ENCODE measurements at places on chromosomes 12 and 14.

DNA sequence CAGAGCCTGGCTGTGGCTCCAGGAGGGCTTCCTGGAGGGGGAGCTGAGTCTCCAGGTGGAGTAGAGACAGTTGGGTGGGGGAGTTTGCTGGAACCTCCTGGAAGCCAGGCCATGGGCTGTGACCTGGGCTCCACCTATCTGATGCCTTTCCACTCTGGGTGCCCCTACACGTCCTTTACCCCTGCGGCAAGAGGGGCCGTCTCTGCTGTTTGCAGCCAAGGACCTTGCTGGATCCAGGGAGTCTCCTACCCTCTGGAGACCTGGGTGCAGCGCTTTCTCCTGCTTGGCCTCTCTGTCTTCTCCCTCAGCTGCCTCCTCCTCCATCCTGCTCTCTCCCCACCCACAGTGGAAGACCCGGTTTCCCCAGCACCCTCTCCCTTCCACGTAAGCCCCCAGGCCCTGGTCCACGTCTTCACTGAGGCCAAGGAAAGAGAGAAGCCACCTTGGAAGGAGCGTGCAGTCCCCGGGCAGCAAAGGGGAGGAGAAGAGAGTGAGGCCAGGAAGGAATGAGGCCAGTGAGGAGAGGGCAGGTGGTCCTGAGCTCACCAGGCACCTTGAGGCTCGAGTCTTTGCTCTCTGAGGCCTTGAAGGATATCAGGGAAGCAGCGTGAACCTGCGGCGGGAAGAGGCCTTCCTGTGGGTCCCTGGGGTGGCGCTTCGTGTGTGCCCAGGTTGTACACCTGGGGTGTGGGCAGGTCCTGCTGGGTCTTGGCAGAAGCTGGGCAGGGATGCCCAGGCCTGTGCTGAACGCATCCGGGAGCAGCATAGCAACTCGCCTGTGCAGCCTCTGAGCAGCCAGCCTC, 294.3 kb upstream of the RTL1 start:
- DNase-seq = no peak

DNA sequence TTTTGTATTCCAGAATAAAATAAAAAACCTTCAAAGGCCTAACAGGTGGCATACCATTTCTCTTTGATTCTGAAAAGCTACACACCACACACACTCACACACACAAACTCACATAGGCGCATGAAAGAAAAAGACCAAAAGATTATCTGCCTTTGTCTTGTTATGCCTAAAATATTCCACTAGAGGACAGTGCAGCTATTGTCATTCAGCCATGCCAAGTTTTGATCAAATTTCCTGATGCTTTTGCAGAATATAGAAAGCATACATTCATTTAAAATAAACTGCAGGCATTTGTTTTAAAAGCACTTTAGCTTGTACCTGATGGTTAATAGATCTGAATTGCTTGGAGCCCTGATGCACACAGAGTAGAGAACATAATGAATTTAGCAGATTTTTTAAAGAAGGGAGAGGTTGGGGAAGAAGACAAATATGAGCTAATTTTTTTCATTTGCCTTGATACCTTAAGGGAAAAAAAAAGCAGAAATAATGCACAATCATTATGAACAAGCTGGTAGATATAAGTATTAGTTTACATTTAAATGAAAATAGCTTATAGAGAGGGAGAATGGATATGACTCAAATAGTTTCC, 1766.9 kb upstream of the SEL1L start:
- DNase-seq = no peak

DNA sequence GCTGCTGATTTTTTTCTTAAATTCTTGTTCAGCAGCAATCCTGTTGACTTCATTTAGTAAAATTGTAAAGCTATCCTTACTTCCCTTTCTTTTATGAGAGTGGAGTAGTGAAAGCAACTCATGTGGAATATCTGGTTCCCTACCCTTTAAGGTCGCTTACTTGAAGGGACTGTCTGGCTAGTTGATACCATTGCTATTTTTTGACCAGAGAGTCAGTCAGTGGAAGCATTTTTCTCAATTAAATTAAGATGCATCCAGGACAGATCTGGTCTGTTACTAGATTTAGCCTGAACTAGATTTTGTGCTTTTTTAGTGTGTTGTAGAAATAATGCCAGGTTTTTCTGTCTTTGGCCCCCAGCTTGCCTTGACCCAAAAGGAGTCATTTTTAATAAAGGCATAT, 18.0 kb downstream of the TTC8 start:
- DNase-seq = no peak

- no peak for DNase-seq
Observed at GRCh38 chr12:63838411-63838810, 6.1 kb upstream of the SRGAP1 start.

DNA sequence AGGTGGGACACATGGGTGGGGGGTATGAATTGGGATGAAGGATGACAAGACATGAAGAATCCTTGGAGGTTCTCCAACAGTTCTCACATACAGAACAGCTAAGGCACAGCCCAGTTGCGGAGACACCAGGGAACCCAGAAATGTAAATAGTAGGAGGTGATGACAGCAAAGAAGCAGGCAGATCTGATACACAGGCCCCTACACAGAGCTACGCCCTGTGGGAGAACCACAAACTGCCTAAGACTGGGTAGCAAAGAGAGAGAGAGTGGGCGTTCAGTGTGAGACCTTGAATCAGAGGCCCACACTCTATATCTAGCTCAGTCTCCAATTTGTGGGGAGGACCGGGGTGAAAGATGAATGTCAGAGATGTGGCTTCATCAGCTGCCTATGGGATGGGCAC, 9.5 kb upstream of the NUMB start:
- DNase-seq = peak; percentile 50

- DNase-seq = no peak
Observed at GRCh38 chr14:78697341-78697740, 527.2 kb downstream of the NRXN3 start.

DNA sequence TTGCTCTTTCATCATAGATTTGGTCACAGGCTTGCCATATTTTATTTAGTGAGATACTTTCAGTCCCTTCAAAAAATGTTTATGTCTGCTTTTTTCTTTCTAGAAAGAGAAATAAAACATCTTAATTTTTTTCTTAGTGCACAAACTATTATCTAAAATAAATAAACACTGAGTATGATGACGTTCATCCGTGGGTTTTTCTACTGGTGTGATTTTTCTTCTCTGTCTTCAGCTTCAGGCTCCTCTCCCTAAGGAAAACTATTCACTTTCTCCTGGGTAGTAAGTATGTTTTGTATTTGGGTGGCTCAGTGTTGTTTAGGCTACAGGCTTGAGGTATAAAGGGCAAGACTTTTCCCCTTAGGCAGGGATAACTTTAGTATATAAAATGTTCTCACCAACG, 154.7 kb downstream of the DACT1 start:
- no peak for DNase-seq

- DNase-seq = no peak
Observed at GRCh38 chr12:91361864-91362263, 179.2 kb upstream of the DCN start.

DNA sequence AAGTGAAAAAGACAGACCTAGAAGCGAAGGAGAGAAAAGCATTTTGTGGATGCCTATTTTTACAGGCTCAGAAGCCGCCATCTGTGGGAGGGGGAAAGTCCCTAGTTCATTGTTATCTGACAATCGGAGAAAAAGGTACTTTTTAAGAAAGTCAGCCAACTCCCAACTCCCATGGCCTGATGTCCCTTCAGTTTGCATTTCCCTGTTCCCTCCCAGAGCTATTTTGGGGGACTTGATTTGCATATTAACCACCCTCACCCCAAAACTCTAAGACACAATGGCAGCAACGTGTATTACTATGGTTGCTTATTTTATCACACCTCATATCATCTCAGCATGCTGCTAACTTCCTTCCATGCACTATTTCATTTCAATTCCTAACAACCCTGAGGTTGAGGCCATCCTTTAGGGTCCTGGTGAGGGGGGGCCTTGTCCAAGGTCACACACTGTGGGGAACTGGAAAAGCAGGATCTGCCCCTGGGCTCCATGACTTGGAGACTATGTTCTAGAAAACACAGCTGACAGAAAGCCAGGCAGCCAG, 18.7 kb downstream of the HVCN1 start:
- DNase-seq = peak; percentile 45

GRCh38 chr12:44774815-44775411, 101.2 kb downstream of the NELL2 start:
- peak; percentile 75 for DNase-seq

DNA sequence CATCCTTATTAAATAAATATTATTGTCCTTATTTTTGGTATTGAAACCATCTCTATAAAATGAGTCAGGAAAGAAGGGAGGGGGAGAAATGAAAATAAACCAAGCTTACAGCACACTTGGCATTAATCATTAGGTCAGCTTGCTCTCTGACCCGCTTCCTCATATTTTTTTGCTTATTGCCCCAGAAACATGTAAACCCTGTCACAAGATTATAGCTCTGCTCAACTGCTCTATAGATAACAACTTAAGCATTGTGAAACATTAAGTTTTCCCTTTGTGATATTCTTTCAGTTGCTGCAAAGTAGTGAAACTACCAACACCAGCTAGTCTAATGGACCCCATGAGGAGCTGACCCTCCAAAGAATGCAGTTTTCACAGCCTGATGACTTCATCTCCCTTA, 819.5 kb downstream of the SLC16A7 start:
- DNase-seq = no peak

GRCh38 chr14:61098721-61099120, 117.7 kb downstream of the SLC38A6 start:
- DNase-seq = no peak

DNA sequence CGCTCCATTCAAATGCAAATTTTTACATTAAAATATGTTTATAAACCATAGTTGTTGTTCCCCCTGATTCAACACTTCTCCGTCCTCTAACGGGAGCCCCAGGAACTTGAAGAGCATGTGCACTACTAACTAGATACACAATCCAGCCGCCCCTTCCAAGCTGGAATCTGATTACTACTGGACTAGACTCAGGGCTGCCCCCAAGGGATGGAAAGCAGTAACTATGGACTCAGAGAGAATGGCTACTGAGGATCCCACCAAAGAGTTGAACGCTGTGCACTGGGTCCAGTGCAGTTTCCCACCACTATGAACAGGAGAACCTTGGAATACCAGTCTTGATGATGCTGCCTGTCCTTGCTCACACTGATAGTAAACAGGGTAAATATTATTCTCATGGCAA, 48.6 kb upstream of the PCNX1 start:
- no peak for DNase-seq

- DNase-seq = no peak
Observed at GRCh38 chr14:62003701-62004100, 241.5 kb downstream of the SNAPC1 start.

GRCh38 chr12:116677202-116677661, 60.6 kb downstream of the SPRING1 start:
- DNase-seq = no peak

DNA sequence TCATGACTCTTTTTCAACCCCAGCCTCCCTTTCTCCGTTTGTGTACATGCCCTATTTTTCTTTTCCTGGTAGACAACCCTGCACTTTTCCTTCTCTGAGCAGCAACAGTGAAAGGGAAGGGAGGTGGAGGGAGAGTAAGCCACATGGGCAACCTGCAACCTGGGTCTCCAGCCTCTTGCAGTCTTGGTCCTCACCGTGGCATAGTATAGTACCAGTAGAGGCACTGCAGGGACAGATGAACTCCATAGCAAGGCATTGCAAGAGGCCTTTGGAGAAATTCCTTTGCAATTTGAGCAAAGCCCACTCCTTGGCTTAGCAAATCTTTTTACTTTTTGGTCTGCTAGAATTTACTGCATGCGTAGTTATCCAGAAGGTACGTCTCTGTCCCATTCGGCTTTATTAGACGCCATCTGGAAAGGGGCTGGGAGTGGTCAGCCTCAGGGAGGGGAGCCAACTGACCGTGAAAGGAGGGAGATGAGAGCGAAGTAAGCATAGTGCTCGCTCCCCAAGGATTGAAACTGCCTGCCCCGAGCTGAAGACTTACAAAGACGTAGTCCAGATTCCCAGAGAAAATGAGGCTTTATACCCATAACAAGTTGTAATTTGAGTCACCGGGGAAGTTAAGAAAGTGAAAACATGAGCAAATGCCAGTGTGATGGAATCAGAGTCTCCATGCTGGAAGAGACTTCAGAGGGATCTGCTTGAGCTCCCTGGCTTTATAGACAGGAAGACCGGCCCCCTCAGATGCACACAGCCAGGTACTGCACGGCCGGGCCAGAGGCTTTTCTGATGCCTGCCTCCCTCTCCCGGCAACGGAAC, 332.0 kb downstream of the CACNA1C start:
- DNase-seq = no peak

DNA sequence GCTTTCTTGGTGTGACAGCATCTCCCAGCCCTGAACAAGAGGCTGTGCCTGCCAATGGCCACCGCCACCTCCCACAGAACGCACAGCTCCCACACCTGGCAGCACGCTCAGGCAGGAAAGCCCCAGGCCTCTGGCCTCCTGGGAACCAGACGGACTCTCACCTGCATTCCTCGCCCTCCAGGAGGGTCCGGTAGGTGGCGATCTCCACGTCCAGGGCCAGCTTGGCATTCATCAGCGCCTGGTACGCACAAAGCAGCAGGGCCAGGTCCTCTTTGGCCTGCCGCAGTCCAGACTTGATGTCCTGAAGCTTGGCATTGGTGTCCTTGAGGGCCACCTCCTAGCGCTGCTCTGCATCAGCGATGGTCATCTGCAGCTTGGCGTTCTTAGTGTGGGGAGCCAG, 12.1 kb upstream of the KRT77 start:
- no peak for DNase-seq

- DNase-seq = peak; percentile 36
Observed at GRCh38 chr12:51371295-51371953, 19.8 kb downstream of the GALNT6 start.

- no peak for DNase-seq
Observed at GRCh38 chr14:99878563-99878962, 85.3 kb downstream of the EML1 start.

- DNase-seq = no peak
Observed at GRCh38 chr14:102777711-102778337, 575 bp downstream of the TRAF3 start.

Measured in activated CD4-positive, alpha-beta T cell treated with anti-CD3 and anti-CD28 coated beads, Interleukin-2, amount 50 U/mL, for 48 hours (primary cell).